Renal cortex interstitium (tissue), 15 donors: ENCODE measurements at places on chromosomes 12 and 14.

GRCh38 chr12:886206-886605 is 63.3 kb downstream of the RAD52 start:
- DNase-seq: no peak

GRCh38 chr12:86647800-86648199 is 391.6 kb upstream of the MGAT4C start:
- DNase-seq: no peak

DNA sequence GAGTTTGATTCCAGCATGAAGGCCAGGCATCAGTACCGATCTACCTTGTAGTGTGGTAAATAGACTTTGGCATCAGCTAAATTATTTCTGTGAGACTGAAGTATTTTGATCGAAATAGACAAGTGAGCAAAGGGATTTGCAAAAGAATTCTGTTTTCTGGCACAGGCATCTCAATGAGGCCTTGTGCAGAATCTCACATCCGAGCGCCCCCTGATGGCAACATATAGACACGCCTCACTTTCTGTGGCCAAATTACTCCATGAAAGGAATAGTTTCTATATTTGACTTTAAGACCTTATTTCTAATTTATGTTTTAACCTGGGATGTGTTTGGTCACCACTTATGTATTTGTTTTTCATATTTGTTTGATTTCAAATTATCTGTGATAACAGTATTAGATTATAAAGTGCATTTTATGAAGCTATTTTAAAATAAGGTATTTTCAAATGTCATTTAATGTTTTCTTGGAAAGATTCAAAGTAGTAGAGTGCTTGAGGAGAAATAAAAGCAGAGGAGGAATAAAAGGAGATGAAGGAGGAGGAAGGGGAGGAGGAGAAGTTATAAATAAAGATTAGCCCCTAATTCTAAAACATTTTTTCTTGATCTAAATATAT is 731.9 kb downstream of the NRXN3 start:
- peak; percentile 2 for DNase-seq

DNA sequence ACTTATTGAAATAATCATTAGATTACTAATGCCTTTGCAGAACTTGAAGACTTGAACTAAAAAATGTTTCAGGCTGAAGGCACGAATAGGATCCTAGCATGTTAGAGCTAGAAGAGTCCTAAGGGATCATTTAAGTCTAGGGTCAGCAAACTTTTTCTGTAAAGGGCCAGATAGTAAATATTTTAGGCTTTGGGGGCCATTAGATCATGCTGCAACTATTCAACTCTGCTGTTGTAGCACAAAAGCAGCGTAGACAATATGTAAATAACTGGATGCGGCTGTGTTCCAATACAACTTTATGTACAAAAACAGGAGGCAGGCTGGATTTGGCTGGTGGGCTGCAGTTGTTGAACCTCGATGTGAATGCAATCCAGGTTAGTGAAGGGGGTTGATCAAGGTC is 221.7 kb downstream of the ATP23 start:
- DNase-seq: no peak

DNA sequence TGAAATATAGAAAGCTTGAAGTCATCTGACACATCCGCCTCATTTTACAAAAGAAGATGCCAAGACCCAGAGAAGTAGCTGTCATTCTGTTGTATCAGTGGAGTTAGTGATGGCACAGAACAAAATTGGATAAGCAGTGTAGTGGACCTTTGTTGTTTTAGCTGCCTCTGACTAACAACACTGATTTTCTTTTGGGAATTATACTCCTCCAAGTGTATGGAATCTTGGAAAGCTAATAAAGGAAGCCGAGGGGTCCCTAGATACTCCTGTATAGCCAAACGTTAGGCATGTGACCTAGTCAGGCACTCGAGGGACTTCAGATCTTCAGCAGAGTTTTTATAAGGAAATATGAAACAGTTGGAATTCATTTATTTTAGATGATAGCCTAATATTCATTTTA is 94.5 kb downstream of the OTOGL start:
- DNase-seq: no peak

DNA sequence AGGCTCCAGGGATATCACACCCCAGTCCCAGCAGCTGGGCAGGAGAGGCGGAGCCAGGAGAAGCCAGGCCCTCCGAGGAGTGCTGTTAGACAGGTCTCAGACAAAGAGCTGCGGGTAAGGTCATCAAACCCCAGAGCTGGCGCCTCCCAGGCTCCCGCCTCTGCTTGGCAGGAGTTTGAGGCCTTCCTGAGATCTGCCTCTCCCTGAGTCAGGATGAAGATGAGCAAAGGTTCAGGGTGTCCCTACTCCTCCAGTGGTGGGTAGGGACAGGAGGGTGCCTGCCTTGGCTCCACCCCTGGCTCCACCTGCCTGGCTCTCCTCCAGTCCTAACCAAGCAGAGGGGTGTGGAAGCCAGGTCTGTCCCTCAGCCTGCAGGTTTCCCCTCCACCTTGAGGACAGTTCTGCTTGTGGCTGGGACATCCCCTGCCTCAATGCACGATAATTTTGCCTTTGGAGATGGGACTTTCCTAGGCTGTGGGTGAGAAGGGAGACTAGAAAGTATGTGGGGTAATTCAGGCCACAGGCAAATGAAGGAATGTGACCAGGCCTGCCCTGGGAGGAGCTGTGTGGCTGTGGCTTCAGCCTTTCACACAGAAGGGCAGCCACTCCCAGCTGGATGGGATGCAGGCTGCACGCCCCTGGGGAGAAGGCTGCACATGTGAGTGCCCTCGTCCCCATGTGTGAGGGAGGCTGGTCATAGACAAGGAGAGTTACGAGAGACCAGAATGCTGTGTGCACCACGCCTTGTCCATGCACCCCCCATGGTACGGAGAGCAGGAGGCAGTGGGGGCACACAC is 2.2 kb downstream of the PLEKHG6 start:
- DNase-seq: no peak

- no peak for DNase-seq
Measured at GRCh38 chr14:90496379-90496778, 99.5 kb downstream of the CALM1 start.

- DNase-seq: no peak
Measured at GRCh38 chr14:105369653-105370040, 28.7 kb upstream of the TEX22 start.

- DNase-seq: peak; percentile 54
Measured at GRCh38 chr14:49497725-49498348, 88.3 kb downstream of the RPS29 start.
